Vagina (tissue), 2 donors: ENCODE measurements at places on chromosomes 5 and 9.

GRCh38 chr9:37471942-37472684 lies 6.9 kb upstream of the ZBTB5 start:
- DNase-seq, result no peak

GRCh38 chr9:121271368-121272341 lies 3.7 kb downstream of the GSN start:
- DNase-seq, result no peak

- DNase-seq, result no peak
Observed at GRCh38 chr9:132036521-132036920, 43.1 kb downstream of the MED27 start.

DNA sequence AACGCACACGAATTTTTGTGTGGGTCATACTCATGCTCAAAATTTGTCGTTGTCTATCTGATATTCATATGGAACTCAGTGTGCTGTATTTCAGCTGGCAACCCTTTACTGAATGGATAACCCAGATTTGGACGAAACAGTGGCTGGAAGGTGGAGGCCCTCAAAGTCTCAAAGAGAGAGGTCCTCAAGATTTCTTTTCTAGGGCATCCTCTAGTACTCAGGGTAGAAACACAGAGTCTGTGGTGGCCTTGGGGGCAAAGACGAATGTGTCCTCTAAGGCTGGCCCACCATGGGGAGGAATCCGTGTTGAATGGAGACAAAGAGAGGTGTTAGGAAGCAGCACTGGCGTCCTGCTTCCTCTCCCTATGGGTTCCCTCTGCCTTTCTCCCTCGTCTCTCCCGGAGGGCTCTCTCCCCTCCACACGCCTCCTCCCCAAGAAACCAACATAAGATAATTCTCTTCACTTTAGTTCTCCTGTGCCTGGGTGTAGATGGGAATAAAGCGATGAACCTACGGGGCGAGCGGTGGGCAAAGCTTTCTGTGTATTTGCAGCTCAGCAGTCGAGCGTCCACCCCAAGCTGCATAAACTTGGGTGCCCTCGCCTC lies 333.7 kb downstream of the CWC27 start:
- no peak for DNase-seq

- DNase-seq, result no peak
Observed at GRCh38 chr5:69491838-69492390, 676 bp upstream of the OCLN start.

DNA sequence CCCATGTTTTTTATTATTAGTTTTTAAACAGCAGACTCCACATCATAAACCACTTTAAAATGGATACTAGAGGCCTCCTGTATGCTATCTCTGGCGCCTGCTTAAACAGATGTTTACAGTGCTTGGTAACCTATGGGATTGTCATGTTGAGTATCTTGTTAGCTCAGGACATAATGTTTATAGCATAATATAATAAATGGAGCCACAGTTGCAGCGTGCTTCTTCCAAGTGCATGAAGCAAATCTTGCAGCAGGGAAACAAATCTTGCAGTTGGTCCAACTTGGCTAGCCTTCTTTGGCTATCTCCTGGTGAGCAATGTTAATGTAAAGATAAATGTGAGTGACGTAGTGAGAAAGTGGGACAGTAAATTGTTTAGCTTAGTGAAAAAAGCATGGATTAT lies 2.8 kb downstream of the GHR start:
- no peak for DNase-seq

DNA sequence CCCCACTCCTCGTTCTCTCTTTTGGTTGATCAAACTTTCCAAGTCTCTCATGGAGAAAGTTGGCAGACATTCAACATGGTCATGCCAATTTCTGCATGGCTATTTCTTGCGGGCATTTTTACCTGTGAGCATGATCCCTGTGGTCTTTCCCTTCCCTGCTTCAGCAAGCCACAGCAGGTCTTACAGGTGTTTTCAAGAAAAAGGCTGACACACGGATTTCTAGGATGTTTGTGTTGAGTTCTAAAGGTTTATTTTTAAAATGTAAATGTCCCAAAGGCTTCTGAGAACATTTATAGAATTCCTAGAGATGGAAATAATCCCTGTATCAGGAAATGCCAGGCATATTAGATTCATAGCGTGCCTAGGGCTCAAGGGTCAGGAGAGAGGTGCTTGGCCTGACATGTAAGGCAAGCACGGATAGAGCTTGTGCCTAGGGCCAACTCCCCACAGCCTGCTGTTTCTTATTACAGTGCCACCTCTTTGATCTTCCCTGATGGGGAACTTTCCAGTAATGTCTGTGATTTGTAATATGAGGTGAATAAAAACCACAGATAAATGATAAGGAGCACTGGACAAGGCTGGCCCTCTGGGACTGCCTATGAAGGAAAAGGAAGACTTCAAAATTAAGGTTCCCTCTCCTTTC lies 79.8 kb downstream of the MUSK start:
- DNase-seq, result no peak

- no peak for DNase-seq
Observed at GRCh38 chr9:79986437-79986836, 414.7 kb downstream of the TLE4 start.

- no peak for DNase-seq
Observed at GRCh38 chr5:118115791-118116190, 872.6 kb downstream of the DTWD2 start.

DNA sequence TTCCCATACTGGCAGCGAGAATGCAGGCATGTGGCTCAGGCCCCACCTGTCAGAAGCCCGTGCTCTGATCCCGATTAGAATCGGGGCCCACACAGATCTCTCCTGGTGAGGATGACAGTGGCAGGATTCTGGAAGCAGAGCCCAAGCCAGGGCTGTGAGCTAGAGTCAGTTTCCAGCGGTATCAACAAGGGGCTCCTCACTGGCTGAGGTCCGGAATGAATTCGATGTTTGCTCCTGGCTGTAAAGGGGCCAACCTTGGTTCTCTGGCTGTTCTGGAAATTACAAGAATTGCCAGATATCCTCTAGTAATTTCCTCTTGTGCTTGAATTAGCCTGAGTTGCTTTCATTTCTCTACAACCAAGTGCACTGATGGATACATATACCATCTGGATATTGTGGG lies 129.1 kb upstream of the SPRY4 start:
- DNase-seq, result no peak
